ENCODE measurements at places on chromosomes 2 and 18.

DNA sequence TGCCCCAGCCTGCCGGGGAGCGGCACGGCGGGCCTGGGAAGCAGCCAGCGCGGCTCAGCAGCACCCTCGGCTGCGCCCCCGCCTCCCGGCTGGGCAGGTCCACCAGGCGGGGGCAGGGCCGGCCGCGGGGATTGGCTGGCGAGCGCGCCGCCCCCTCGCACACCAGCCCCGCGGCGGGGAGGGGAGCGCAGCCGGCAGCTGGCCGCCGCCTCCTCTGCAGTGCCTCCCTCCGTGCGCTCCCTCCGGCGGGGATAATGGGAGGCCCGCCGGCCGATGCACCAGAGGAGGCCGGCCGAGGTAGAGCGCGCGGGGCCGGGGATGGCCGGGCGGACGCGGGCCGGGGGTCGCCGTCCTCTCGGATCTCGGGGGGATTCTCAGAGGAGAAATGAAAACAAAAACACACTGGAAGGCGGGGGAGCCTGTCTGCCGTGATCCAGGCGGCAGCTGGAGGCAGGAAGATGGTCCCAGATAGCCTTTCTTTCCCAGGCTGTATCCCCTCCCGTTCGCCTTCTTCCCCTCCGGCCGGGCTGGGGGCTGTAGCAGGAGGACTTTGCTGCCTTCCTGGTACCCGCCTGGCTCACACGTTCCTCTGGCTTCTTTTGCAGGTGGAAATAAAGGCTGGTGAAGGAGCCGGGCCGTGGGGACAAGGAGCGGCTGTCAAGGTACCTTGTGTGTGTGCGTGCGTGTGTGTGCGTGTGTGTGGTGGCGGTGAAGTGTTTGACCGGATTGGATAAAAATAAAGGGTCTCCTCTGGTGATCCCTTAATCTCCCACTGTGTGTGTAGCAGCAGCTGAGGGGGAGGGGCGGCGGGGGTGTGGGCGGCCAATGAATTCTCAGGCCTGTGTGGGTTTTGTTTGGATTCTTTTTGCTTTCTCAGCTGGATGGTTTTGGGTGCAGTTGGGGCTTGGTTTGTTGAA lies 18.1 kb downstream of the TET3 start:
- DNase-seq, result peak; percentile 87

GRCh38 chr18:74251297-74252038 lies 40.3 kb downstream of the CYB5A start:
- DNase-seq, result no peak

DNA sequence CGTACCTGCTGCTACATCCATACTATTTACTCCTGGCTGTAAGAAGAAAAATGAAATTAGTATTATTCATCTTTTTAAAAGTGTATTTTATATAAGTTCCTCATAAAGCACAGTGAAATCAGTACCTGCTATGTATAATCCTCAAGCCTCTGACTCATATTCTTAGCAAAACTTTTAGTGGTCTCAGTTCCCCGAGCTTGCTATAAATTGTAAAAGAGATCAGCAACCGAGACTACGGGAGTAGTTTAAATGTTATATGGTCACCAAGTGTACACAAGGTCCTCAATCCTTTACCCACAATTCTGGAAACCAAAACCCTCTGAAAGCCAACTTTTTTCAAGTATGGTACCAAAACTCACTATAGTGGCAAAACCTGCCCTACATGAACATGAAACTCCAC lies 24.2 kb downstream of the PRPF40A start:
- no peak for DNase-seq

DNA sequence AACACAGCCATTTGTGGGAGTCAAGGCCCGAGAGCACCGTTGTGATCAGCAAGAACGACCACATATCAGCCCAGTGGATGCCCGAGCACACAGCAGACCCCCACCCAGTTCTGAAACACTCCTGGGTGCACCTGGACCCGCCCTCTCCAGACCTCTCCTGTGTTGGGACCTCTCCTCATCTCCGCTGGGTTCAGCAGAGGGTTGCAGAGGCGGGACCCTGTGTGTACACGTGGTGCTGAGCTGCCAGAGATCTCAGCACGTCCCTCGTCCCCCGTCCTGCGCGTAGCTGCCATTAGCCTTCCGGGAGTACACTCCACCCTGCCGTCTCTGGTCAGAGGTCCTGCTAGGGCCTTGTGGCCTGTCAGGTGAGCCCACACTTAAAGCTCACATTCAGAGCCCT lies 51.7 kb downstream of the ADI1 start:
- no peak for DNase-seq

GRCh38 chr2:178811901-178812300 lies 4.7 kb upstream of the TTN start:
- no peak for DNase-seq
